ENCODE measurements at places on chromosomes 4 and X.

GRCh38 chrX:68761086-68761485 is 67.7 kb upstream of the EFNB1 start:
- no peak for DNase-seq

GRCh38 chrX:1164322-1165288 is 47.8 kb downstream of the CRLF2 start:
- DNase-seq, result no peak

DNA sequence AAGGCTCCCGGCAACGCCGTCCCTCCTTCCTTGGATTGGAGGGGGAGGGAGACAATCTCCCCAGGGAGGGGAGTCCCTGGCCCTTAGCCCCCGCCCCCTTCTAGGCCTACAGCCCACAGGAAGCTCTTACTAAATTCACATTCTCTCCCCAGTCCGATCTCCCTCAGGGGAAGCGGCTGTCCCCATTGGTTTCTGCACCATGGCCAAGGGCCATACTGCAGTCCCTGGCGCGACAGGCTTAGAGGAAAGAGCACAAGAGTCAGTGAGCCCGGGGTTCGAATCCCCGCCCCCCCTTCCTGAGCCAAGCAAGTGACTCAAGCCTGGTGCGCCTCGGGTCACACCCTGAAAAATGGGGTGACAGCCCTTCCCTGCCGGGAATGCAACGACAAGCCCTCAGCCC is 1.1 kb downstream of the ABLIM2 start:
- DNase-seq, result no peak

DNA sequence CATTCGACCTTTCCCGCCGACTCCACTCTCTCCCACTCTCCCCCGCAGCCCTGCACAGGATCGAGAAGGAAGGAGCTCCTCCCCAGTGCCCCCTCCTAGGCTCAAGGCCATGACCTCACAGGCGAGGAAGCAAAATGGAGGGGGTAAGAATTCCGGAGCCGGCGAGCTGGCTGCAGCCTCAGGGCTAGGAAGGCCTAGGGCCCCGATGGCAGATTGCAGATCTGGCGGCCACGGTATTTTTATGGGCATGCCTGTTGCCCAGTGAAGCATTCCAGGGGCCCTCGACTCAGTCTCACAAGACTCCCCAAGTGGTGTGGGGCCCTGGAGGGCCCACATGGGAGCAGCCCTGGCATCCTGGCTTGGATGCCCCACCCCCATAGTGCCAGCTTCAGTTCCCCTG is 942 bp upstream of the L1CAM start:
- no peak for DNase-seq

GRCh38 chr4:1770245-1770644 is 22.8 kb upstream of the FGFR3 start:
- DNase-seq, result no peak

DNA sequence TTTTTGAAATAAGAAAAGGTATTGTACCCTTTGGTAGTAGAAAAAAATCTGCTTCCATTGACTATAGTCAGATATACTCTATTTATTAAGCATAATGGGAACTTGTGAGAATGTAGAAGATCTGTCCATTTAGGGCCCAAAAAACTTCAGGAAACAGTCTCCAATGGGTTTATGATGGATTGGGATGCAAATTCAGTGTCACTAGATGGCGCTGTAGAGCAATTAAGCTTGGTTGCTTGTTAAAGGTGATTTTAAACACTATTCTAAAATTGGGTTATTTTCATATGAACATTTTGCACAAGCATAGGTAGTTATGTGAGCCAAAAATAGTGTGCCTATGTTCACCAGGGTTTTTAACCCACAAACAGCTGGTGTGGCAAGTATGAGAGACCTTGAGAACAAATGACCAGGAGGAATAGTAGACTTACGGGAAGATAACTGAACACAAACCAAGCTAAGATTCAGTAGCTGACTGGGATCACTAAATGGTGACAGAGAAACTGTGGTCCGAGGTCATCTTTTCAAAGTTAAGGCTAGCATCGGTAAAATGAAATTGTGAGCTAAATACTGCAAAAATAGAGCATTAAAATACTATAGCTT is 80.3 kb upstream of the LSM6 start:
- peak; percentile 19 for DNase-seq

GRCh38 chr4:105504744-105505143 is 30.9 kb upstream of the PPA2 start:
- no peak for DNase-seq

DNA sequence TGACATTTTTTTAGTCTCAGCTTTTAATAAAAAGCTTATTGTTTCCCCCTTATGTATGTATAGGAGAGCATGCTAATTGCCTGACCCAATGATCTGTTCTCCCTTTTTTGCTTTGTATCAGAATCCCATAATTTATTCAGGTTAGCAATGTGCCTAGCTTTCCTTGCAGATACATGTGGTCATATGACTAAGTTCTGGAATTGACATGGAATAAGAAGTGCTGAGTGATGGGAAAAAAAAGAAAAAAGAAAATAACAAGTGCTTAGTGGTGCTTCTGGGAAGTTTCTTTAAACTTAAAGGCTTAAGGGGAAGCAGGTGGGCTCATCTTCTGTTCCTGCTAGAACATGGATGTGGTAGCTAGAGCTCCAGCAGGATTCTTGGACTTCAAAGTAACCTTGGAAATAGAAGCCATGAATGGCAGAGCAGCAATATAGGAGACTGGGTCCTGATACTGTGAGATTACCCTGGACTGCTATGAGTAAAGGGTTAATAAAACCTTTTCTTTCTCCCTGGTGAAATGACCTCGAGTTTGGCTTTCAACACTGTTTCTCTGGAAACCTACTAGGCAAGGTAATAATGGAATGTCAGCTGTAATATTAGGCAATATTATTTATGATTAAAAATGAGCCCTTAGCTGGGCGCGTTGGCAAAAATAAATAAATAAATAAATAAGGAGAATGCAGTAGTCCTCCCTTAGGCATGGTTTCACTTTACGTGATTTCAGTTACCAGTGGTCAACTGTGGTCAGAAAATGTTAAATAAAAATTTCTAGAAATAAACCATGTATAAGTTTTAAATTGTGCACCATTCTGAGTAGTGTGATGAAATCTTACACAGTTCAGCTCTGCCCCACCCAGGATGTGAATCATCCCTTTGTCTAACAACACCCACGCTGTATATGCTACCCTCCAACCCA is 16.7 kb upstream of the RBM41 start:
- peak; percentile 25 for DNase-seq

- no peak for DNase-seq
These were observed 63.1 kb upstream of the CITED1 start for GRCh38 chrX:72368796-72369195.

GRCh38 chrX:53422861-53423306 is at the start of gene RIBC1:
Gene RIBC1, plus strand, starts transcription at chrX:53422873. Its CDS starts 3,404 bp downstream, at chrX:53426277.
- DNase-seq, result no peak

GRCh38 chr4:101299021-101299420 is 48.3 kb downstream of the PPP3CA start:
- no peak for DNase-seq

DNA sequence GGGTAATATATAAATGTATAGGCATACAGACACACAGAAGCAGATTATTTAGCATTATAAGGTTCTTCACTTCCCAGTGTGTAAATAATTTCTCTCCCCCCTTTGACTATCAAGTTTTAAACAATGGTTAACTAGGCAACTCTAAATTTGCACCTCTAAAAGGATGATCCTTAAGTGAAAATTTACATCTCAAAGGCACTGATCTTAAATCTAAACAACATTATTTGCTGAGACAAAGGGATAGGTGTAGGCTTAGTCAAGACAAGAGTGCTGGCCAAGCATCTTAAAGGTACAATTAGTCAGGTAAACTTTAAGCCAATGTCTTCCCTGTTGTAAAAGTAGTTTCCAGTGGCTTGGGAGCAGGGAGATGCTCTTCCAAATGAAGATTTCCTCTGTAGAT is 33.0 kb downstream of the NLRP2B start:
- DNase-seq, result no peak

DNA sequence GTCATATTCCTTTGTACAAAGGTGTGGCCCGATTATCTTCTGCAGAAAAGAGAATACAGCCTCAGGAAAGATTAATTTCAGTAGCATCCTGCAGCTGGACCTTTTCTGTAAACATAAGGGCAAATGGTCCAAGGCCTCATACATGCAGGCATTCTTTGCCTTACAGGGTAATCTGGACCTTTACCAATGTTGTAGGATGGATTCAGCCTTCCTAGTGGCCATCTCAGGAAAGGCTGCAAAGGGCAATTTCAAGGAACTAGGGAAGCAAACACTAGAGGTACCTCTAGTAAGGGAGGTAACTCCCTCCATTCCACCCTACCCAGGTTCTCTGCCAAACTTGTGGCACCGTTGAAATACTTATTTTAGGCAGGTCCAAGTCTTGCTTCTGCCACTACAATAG is 43.0 kb downstream of the UGT2B28 start:
- no peak for DNase-seq

GRCh38 chr4:77376788-77377460 is 219.9 kb downstream of the CCNG2 start:
- DNase-seq, result no peak

DNA sequence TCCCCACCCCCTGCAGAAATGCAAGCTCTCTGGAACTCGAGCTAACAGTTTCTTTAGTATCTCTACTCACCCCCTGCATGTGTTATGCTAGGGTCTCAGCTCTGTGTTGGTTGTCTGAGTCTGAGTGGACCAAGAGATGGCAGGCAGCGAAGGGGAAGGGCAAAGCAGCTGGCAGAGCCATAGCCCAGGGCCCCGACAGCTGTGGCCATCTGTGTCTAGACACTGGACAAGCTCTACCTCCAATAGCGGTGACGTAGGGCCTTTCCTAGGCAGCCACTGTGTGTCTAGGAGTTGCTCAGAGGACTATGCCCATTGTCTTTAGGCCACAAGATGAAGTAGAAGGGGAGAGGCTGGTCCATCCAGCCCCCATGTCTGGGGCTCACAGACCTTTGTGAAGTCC is 79.2 kb downstream of the EFNB1 start:
- DNase-seq, result no peak

DNA sequence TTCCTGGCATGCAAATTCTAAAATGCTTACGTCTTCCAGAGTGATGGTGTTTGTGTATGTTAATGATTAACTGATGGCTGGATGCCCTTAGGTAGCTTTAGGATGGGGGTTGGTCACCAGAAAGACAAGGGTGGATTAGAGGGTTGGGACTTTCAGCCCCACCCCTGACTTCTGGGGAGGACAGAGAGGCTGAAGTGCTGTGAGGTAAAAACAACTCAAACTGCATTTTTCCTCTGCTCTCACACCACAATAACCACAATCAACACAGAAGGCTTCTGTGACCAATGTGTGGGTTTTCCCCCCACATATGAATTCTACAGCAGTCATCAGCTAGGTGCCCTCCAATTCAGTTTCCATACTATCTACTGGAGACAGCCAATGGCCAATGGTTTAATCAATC is 18.7 kb upstream of the DDIT4L start:
- no peak for DNase-seq

DNA sequence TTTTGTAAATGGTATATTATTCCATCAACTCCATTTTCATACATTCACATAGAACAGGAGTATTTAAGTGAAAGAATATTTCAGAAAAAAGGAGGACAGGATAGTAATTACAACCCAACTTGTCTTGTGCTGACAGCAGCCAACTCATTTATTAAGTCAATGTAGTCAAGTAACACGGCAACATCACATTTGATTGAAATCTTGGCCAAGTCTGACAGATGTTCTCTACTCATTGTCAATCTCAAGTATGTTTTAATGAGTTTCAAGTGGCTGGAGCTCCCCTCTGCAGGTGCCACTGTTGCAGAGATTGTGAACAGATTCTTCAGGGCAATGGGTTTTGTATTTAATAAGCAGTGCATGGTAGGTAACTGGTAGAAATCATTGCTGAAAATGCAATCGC is 332.5 kb downstream of the C4orf33 start:
- DNase-seq, result no peak

DNA sequence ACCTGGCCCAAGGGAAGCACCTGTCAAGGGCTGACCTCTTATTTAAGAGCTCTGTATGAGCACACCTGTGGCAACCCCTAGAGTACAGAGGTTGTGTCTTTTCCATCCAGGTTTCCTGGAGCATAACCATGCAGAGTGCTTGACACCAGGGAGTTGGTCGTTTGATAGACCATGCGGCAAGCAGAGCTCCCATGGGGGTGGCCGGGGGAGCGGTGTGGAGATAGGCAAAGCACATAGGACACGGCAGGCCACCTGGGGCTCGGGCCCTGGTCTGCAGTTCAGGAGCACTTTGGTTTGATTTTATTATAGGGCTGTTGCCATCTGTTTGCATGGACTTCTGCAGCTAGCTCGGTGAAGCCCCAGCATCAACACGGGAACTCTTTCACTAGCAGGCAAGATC is 95.0 kb upstream of the MTM1 start:
- DNase-seq, result no peak

DNA sequence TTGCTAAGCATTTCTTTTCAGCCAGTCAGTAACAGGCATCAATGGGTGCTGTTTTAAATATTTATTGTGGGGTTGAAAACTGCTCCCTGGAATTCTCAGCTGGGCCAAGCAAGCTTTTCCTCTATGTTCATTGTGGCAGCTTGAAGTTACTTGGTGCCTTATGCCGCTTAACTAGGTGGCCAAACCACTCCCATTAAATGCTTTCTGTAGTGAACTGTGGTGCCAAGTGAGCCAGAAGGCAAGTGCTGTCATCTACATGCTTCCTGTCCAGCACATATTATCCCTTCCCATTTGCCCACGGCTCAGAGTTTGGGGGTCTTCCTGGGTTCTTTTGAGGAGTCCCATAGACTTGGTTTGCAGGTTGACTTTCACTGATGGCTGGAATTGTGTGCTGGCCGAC is 64.8 kb downstream of the TAB3 start:
- DNase-seq, result no peak

- no peak for DNase-seq
These were observed 10.5 kb upstream of the TIGD2 start for GRCh38 chr4:89100853-89101252.

DNA sequence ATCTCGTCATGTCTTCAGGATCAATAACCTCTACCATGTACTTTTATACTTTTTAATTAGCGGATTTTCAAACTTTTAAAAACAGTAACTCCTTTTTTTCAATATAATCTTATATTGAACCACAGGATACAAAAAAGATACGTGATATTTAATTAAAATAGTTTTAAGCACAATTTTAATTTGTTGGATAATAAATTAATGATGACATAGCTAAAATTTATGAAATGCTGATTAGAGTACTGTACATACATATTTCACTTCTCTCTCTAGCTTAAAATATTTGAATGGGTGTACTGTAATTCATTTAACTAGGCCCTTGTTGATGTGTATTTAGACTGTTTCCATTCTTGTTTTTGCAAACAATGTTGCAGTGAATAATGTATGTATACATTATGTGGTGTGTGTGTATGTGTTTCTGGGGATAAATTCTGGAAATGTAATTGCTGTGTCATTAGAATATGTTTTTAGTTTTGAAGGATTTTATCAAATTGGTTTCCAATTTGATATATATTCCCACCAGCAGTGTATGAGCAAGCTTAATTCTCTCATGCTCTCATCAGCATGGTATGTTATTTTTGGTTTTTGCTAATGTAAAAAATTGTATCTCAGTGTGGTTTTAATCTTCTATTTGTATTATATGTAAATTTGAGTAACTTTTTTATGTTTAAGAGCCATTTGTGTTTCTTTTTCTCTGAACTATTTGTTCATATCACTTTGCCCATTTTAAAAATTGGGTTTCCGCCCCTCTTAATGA is 66.4 kb downstream of the CDKL5 start:
- DNase-seq, result no peak

GRCh38 chrX:21972046-21972445 is 31.5 kb downstream of the SMS start:
- DNase-seq, result no peak

Measured in HS-5 (cell line).